Foreskin melanocyte (primary cell): ENCODE measurements at places on chromosomes 11 and 22.

GRCh38 chr22:42425337-42425988, 6.7 kb downstream of the NFAM1 start:
- no peak for DNase-seq

DNA sequence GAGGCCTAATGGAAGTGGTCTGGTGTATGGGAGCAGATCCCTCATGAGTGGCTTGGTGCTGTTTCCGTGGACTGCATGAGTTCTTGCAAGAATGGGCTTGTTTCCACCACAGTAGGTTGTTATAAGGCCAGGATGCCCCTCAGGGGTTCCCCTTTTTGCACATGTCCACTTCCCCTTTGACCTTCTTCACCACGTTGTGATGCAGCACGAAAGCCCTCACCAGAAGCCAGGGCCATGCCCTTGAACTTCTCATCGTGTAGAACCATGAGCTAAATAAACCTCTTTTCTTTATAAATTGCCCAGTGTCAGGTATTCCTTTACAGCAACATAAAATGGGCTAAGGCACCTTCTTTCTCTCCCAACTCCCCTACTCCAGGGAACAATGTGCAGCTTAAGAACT, 2.8 kb upstream of the NARS2 start:
- no peak for DNase-seq

DNA sequence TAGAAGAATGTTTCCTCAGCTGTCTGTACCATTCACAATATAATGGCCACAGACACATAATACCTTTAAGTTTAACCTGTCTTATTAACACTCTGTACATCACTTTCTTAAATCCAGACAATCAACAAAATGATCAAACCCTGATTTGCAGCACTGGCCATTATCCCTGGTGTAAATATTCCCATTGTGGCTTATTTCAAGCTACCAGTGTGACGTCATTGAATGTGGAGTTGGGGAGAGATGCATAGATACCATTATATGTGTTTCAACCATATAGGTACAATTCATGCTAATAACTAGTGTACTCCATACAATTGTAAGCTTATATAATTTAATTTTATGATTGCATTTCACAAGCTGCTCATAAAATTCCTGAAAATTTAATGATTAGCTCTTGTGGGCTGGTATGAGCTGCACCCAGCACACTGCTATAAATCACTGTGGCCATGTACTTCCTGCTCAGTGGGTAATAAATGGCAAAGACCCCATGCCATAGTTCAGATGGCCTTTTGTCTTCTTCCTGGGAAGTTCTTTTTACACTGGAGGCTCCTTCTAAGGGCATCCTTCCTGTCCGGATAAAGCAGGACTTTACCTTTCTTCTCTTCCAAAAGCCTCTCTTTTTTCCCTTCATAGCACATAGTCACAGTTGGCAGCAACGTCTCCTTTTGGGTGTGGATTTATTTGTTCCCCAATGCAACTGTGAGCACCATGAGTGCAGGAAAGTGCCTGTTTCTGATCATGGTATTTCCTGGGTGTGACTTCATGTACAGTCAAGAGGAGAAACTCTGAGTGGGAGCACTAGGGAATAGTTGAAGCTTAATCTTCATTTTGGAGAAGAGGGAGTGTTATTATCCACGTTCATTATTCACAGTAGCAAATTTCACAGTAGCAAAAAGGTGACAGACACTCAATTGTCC, 87.8 kb downstream of the MIAT start:
- DNase-seq = no peak

DNA sequence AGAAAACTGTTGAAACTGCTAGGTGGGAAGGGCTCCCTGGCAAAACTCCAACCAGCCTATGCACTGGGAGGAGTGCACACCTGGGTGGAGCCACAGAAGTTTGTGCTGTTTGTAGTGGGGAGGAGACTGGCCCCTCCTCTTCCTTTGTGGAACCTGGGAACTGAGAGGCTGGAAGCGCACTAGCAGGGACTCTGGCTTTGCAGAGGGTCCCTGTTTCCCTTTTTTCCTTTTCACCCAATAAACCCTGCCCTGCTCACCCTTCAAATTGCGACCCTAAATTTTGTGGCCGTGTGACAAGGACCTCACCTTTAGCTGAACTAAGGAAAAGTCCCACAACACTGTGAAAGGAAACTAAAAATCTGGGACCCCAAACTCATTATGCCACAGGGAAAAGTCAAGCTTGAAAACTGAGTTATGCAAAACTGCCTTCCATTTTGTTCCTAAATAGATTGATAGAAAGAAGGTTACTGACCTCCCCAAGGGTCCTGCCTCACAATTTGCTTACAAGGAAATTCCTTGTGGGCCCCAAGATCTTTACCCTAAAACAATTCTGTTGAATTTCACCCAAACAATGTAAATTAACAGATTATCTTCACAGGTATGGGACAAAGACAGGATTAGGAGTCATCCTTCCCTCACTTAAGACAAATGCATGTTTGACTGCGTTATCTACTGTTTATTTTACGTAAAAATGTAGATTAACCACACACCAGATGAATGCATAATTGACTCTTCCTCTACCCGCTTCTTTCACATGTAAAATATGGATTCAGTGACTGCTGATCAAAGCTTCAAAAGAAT, 81.0 kb downstream of the SLC36A4 start:
- no peak for DNase-seq

DNA sequence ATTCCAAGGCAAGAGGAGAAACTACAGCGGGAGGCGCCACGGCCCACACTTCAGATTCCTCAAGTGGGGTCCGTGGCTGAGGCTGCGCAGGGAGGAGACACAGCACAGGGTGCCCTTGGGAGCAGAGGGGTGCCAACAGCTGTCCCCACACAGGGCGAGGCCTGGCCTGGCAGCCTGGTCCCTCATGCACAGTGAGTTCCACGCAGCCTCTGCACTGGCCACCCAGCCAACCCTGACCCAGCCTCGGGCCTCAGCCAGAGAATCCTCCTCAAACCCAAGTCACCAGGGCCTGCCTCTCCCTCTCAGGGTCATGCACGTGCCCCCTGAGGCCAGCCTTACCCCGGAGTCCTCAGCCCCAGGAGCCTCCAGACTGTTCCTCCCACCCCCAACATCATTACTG, 22.4 kb upstream of the MOB2 start:
- no peak for DNase-seq

GRCh38 chr11:110972640-110973039, 260.4 kb upstream of the ARHGAP20 start:
- DNase-seq = no peak

GRCh38 chr11:10640308-10640707, 53.2 kb downstream of the IRAG1 start:
- DNase-seq = no peak

DNA sequence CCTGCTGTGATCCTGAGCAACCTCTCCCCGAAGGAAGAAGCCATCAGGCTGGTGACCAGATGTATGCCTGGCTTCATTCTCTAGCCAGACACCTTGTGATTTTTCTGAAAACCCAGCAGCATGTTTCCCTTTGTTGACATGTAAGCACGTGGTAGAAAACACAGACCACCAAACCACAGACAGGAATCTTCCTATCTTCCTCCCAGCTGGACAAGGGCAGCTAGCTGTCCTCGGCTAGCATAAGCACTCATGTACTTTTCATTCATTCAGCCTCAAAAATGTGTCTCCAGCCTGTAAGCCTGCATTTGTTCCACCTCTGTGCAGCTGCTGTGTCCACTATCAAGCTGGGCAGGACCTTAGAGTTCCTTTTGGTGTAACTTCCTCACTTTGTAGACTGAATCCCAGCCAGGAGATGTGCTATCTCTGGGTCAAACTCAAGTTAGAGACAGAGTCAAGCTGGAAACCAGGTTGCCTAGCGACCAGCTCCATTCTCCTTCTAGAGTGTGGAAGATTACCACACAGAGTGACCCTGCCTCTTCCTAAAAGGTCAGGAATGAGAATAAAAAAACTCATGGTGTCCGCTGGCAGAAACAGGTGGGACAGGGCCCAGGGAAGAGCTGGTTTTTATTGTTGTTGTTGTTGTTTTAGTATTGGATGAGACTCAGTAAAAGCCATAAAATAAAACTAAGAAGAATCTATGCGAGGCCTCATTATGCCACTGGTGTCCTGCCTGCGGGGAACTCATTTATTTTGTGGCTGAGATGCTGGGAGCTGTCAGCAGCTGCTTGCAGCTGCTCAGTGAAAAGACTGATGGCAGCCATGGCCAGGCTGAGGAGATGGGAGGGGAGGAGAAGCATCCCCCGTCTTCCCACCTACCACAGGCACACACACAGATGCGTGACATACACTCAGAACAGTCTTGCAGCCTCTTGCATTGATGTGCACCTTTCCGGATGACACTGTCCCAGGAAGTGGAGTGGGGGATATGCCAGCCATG, 7.4 kb upstream of the CLMP start:
- DNase-seq = no peak

DNA sequence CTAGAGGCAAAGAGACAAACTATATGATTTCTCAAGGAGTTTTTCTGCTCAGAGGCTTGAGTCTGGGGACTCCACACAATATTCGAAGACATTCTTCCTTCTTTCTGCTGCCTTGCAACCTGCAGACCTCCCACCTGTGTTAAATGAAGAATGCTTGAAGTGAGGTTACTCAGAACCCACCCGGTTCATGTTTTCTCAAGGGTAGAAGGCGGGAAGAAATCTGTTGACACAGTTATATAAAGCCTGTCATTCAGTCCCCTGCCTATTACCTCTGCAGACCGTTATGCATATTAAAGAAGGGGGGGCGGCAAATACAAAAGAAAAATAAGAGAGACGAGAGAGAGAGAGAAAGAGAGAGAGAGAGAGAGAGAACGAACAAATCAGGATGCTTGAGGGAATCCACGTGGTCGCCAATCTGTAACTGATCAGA, 2.2 kb upstream of the KMT2A start:
- DNase-seq = no peak

DNA sequence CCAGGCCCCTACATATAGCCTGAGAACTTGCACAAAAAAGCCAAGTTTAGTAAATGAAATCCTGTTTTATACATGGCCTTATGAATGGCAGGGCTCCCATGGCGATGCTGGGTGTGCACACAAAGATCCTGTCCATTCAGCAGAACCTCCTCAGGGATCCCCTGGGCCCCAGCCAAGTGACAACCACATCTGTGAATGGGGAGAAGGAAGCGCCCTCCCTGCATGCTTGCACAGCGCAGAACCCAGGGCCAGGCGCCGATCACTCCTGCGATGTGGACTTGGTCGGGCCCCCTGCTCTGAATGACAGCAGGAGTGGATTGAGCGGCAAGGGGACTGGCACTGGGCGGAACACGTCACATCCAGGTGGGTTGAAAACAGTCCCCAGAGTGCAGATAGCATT, 4.5 kb upstream of the CDC42EP2 start:
- no peak for DNase-seq

DNA sequence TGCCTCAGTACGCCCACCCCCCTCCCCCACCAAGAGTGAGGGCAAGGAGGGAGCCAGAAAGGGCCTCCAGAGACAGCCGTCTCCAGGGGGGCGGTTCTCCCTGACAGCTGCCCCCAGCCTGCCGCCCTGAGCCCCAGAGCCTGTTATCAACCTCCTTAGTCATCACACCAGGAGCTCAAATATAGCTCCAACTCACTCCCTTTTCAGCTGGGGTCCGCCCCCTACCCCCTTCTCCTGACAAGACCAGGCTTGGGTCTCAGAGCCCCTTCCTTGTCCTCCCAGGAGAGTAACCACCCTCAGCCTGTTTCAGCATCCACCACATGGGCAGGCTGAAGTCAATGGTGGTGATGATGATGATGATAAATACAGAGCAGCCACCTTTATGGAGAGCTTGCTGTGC, 2.5 kb upstream of the INPP5J start:
- no peak for DNase-seq

- DNase-seq = no peak
Observed at GRCh38 chr11:133842053-133842452, 3.3 kb downstream of the SPATA19 start.

DNA sequence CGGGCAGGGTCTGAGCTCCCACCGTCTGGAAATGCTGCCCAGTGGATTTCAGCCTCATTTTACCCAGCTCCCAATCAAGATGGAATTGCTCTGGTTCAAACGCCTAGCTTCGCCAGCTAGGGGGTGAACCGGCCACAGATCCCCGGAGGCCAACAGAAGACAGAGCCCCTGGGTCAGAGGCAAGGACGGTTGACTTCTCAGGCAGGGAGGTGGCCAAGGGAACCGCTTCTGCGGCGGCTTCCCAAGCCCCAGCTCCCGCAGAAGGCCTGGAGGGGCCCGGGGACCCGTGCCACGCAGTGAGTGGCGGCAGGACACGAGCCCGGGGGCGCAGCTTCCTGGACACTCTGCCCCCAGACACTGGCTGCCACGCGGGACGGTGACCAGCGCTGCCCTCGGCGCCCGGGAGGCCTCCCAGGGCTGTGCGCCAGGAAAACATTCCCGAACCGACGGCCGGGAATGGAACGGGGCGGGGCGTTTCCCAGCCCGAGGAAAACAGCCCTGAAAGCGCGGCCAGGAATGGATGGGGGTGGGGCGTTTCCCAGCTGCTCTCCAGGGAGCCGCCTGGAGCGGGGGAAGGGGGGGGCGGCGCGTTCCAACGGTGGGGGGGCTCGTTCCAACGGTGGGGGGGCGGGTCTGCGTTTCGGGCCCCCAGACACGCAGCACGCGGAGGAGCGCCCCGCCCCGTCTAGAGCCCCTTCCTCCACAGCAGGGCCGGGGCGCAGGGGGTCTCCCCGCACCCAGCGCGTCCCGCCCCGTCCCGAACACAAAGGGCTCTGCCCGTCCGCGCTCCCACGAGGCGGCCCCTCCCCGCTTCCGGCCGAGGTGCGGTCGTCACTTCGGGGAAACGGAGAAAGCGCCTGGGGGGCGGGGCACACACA, 13.5 kb upstream of the B4GALNT4 start:
- DNase-seq = peak; percentile 87

- DNase-seq = no peak
Observed at GRCh38 chr11:117984476-117984875, 1.7 kb upstream of the IL10RA start.

- DNase-seq = no peak
Observed at GRCh38 chr22:47547881-47548650, 785.6 kb downstream of the TBC1D22A start.
